ENCODE measurements at places on chromosomes 5 and 9. TPM values are rescaled to one million over a fixed set of nuclear protein-coding genes. Genes with fewer than 3 reads are reported as not detected.
A peak's percentile ranks its signal among the peaks of the same experiment; 100 is the strongest.

GRCh38 chr5:100838048-100838473, 65.0 kb downstream of the ST8SIA4 start:
- DNase-seq, result no peak

The SAXO1 gene
- 0.20 TPM for polyA plus RNA-seq

DNA sequence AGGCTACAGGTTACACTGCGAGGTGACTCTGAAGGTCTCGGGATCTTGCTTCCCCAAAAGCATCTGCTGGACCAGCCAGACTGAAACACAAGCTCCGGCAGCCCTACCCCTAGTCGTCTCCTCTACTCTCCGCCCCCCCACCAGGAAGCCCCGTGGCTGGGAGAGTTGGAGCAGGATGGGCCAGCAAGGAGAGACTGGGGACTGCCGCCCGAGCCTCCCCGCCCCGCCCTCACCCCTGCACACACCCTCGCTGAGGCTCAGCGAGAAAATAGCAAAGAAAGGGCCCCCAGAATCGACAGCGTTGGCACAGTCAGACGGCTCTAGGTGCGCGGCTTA, 1.3 kb downstream of the TRIM7 start:
- DNase-seq, result no peak

The CAVIN4 gene
- 5.5 TPM for polyA plus RNA-seq

DNA sequence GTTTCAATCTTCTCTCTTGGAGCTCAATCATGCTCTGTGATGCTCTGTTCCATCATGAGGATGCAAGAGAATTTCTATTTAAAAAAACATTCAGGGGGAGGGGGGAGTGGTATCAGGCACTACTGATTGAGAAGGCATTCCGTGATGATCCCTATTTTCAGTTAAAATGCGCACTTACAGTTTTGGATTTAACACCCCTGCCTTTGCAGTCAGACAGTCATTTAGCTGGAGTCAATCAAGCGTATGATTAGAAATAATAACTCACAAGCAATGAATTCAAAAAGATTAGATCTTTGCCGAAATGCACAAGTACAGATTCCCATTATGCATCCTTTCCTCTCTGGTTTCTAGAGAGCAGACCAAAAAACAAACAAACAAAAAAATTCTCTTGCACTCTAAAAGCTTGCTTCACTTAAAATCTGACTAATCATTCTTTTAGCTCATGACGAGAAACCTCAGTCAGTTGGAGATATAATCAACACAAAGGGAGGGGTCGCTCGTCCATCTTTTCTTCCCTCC, 55.4 kb downstream of the EFNA5 start:
- DNase-seq, result no peak

DNA sequence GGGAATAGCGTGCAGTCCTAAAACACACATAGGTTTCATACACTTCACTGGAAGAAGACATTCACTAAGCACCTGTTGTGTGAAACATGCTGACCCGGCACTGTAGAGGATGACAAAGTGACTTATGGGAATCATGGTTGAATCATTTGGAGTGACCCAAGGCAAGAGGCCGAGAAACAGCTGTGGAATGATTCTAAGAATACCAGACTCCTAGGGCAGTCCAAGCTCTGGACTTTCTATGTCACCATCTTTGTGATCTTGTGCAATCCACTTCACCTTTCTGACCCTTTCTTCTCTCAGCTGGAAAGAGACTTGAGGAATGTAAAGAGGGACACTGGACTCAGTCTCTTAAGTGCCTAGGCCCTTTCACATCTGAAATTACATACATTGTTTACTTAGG, 13.1 kb downstream of the MSANTD3 start:
- no peak for DNase-seq

The ENG gene
- polyA plus RNA-seq, result 53.5 TPM

The ALDH1A1 gene
- 281 TPM for polyA plus RNA-seq

The MEGF9 gene
- polyA plus RNA-seq, result 19.4 TPM

GRCh38 chr9:128635266-128636023, 21.2 kb downstream of the DYNC2I2 start:
- peak; percentile 37 for DNase-seq

DNA sequence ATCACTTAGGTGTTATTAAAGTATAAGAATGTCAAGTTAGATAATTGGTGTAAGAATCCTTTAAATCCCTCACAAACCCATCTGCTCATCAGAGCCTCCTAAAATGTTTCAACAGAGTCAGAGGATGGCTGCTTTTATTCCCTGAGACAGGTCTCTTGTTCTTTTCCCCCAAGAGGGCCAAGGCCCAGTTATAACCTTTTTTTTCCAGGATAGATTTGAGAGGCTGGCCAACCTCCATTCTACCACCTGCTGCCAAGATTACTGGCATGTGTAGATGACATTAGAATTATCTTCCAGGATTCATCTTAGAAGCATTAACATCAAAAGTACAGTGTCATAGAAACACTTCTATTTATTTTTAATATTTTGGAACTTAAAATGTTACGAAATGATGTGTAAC, 305.1 kb downstream of the TRPM3 start:
- DNase-seq, result no peak

DNA sequence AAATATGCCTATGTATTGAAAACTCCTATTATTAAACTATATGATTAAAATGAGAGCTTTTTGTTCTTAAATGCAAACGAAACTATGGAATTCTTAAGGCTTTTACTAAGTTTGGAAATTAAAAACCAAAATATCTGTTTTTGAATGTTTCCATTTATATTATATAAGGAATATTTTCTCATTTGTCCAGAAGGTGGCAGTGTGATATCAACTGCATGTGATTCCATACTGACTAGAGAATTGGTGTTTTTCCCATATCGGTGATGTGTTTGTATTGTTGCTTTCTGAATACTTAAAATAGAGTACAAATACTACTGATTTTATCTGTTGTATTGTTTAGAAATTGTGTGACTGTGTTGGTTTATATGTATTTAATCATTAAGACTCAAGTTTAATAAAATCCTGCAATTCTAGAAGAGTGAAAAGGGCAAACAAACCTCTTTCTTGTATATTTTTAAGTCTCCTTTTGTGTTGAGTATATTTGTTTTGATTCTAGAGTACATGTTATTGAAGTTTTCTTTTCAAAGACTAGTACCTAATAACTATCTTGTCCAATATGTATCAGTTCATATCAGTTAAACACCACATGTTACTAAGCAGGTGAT, 320.8 kb downstream of the CCDC171 start:
- peak; percentile 61 for DNase-seq
